Activated naive CD8-positive, alpha-beta T cell treated with anti-CD3 and anti-CD28 coated beads for 36 hours (primary cell): ENCODE measurements at places on chromosomes 3 and 15.

DNA sequence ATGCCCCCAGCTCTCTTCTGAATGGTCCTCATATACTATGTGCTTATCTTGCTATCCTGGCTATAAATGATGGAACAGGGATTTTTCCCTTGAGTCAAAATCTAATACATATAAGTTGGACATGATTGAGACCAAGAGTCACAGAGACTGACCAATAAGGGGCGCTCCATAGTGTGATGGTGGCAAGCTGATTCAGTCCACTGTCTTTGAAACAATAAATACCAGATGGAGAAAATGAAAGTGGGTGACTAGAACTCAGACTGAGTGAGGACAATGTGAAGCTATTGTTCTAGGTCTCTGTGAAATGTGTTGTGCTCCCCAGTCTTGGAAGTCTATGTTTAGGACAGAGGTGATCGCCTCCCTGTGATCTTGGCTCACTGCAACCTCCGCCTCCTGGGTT, 10.6 kb upstream of the FSTL1 start:
- H3K27me3 ChIP-seq, result no peaks in the 10 kb centered on the region
- no peak overlapping the region for H3K4me3 ChIP-seq
- DNase-seq, result no peak
- H3K4me1 ChIP-seq, result peaks cover 5% of the 10 kb centered on the region

DNA sequence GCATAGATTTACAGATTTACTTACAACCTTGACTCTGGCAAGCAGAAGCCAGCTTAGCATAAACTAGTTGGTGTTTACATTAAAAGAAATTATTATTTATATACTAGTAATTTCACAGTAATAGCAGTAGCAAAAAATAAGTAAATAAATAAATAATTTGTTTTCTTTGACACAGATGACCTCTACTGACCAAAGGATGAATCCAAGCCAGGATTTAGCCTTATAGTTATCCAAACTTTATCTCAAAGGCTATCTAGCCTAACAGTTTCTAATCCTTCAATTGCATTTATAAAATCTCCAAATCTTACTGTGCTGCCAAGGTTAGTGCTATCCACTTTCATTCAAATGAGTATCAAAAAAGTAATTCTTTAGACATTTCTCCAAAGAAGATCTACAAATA, 64.3 kb downstream of the FRMD5 start:
- H3K27me3 ChIP-seq, result peaks cover 18% of the 10 kb centered on the region
- H3K27ac ChIP-seq, result no peak overlapping the region
- H3K4me3 ChIP-seq, result no peak overlapping the region
- H3K36me3 ChIP-seq, result no peaks in the 10 kb centered on the region
- DNase-seq, result no peak

GRCh38 chr15:42595626-42596240, 20.3 kb downstream of the STARD9 start:
- no peaks in the 10 kb centered on the region for H3K4me1 ChIP-seq
- H3K27me3 ChIP-seq, result no peaks in the 10 kb centered on the region
- no peak overlapping the region for H3K27ac ChIP-seq
- DNase-seq, result no peak
- no peak overlapping the region for H3K4me3 ChIP-seq

DNA sequence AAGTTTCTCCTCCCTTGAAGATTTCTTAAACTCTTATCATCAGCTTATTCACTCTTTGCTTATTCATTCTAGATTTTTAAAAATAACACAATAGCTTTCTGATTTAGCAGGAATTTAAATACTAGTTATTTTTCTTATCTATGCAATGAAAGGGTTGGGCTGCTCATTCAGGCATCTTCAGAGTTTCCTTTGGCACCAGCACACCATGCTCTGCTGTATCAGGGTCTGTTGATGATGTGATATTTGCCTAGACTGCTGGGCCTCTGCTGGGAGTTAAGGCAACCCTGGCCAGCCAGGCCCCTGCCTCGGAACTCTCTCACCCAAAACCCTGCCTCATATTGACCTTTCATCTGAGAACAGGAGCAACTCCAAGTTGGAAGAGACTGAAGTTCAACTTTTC, 35.0 kb downstream of the DRD3 start:
- no peaks in the 10 kb centered on the region for H3K4me1 ChIP-seq
- no peaks in the 10 kb centered on the region for H3K27me3 ChIP-seq
- no peaks in the 10 kb centered on the region for H3K36me3 ChIP-seq
- H3K27ac ChIP-seq, result no peak overlapping the region
- DNase-seq, result no peak
- no peak overlapping the region for H3K4me3 ChIP-seq

DNA sequence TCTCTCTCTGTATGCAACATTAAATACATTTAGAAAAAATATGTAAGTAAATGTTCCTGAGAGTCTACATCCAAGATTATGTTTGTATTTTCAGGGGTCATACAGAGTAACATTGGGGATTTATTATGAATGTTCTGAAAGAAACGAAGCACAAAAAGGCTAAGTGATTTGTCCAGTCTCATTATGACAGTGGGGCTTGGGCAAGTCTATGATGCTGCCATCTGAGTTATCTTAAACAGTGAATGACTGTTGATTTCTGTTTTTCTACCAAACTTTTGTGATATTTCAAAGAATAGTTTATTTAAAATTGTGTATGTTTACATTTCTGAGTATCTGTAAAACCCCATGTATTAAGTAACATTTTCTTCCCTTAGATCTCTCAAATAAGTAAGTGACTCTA, 481.2 kb upstream of the ZNF717 start:
- H3K4me1 ChIP-seq, result no peaks in the 10 kb centered on the region
- H3K27me3 ChIP-seq, result no peaks in the 10 kb centered on the region
- no peak overlapping the region for H3K4me3 ChIP-seq
- no peak overlapping the region for H3K27ac ChIP-seq
- H3K36me3 ChIP-seq, result no peaks in the 10 kb centered on the region

DNA sequence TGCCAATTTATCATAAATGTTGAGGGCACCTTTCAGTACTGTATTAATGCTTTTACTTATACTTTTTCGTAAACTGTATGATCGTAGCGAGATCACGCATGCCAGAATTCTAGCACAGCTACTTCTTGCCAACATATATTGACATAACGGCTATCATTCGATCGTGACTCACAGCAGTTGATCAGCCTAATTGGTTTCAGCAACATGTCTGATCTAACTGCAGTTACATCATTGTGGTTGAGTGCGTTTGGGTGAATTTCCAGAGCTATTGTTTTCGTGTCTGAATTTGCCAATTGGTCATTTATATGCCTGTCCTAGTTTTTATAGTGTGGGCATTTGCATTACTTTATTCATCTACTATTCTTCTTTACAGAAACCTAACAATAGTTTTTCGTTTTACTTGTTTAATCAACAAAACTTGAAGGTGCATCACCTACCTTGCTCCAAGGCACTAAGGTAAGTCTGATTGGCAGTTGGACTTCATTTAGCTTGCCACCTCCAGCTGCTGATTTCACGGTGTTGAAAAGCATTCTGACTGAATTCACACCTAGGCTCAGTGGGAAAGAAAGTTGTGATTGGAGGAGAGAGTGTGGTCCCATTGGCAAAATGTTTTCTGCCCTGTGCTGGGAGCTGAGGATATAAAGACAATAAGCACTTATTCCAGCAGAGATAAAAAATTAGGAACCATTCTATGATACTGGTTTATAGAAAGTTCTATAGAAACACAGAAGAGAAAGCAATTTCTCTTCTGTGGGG, 120.9 kb upstream of the RGMA start:
- no peak overlapping the region for H3K27ac ChIP-seq
- H3K36me3 ChIP-seq, result no peaks in the 10 kb centered on the region
- no peak for DNase-seq
- peaks cover 5% of the 10 kb centered on the region for H3K27me3 ChIP-seq
- no peaks in the 10 kb centered on the region for H3K4me1 ChIP-seq

DNA sequence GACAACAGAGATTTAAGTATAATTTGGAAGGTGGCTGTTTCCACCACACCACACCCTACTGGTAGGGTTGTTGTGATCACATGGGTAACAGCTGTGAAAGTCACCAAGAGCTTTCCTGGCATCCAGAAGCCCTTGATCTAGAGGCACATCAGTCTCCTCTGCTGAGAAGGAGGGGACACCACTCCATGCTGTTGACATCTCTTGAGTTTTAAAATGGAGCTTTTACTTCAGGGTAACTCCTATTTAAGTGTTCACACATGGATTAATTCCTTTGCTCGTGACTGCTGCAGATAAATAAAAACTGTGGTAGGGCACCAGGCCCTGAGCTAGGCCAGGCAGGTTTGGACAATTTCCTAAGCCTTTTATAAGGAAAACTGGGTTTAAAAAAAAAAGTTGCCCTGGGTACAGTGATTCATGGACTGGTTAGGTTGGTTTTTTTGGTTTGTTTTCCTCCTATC, 7.5 kb downstream of the EXOSC7 start:
- peaks cover 68% of the 10 kb centered on the region for H3K4me1 ChIP-seq
- H3K36me3 ChIP-seq, result peaks cover 32% of the 10 kb centered on the region
- no peaks in the 10 kb centered on the region for H3K27me3 ChIP-seq

- no peak for DNase-seq
- H3K4me3 ChIP-seq, result no peak overlapping the region
- no peak overlapping the region for H3K27ac ChIP-seq
- peaks cover 29% of the 10 kb centered on the region for H3K36me3 ChIP-seq
- H3K4me1 ChIP-seq, result peaks cover 11% of the 10 kb centered on the region
- H3K27me3 ChIP-seq, result no peaks in the 10 kb centered on the region
Observed at GRCh38 chr3:49098429-49098828, 4.6 kb upstream of the QRICH1 start.

DNA sequence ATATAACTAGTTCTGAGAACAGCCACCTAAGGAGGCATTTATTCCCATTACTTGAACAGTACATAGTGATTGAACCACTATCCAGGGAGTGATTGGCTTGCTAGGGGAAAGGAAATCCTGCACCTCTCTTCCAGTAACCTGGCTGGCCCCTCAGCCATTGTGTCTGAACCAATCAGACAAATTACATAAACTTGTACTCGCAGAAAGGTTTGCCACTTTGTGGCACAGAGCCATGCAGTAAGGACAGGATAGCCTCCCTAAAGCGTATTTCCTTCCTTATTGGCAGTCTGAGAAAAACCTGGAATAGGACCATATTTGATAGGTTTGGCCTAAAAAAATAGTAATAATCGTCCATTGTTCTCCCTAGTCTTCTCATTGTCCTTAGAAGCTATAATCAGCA, 19.0 kb downstream of the CMSS1 start:
- peaks cover 3% of the 10 kb centered on the region for H3K36me3 ChIP-seq
- H3K27me3 ChIP-seq, result no peaks in the 10 kb centered on the region
- no peak overlapping the region for H3K4me3 ChIP-seq
- peaks cover 11% of the 10 kb centered on the region for H3K4me1 ChIP-seq

DNA sequence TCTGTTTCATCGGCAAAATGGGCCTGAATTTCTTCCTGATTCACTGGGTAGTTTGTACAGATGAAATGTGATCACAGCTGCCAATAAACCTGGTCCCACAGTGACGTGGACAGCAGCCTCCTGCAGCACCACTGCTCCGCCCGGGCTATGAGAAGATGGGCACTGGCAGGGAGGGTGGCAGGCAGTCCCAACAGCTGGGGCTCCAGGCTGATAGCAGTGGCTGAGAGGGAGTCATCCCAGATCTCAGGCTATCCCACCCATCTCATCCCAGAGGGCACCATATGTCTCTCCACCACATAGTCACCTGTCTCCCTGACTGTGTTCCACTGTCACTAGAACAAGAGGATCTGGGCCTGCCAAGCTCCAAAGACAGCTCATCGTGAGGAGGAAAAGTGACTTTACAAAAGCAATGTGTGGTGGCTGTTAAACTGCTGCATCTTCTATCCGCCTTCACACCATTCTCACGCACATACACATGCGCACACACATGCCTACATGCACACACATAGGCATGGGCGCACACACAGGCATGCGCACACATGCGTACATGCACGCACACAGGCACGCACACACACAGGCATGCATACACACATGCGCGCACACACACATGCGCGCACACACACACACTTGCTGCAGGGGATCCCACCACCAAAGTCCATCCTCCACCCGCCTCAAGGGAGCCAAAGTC, 46.2 kb downstream of the RGMA start:
- DNase-seq, result no peak
- H3K4me1 ChIP-seq, result peaks cover 4% of the 10 kb centered on the region
- no peaks in the 10 kb centered on the region for H3K27me3 ChIP-seq
- no peaks in the 10 kb centered on the region for H3K36me3 ChIP-seq
- H3K4me3 ChIP-seq, result no peak overlapping the region

GRCh38 chr3:149975919-149976318, 5.2 kb upstream of the PFN2 start:
- no peak overlapping the region for H3K27ac ChIP-seq
- peaks cover 47% of the 10 kb centered on the region for H3K27me3 ChIP-seq
- peaks cover 6% of the 10 kb centered on the region for H3K4me1 ChIP-seq
- H3K36me3 ChIP-seq, result no peaks in the 10 kb centered on the region

- no peak overlapping the region for H3K27ac ChIP-seq
- H3K4me1 ChIP-seq, result peaks cover 3% of the 10 kb centered on the region
- peaks cover 4% of the 10 kb centered on the region for H3K36me3 ChIP-seq
- no peak overlapping the region for H3K4me3 ChIP-seq
- DNase-seq, result no peak
- H3K27me3 ChIP-seq, result no peaks in the 10 kb centered on the region
Observed at GRCh38 chr3:172676196-172676922, 34.5 kb downstream of the NCEH1 start.

- no peak within 1 kb of the TSS for H3K27ac ChIP-seq
- no peak within 1 kb of the TSS for H3K4me3 ChIP-seq
- no peaks in the 10 kb centered on the region for H3K36me3 ChIP-seq
- DNase-seq, result no peak
Observed at GRCh38 chr3:187197335-187197649, at the start of gene RTP1. RTP1 (plus strand) TSS chr3:187197486; CDS start chr3:187197516, 30 bp downstream.

- H3K4me1 ChIP-seq, result peaks cover 13% of the 10 kb centered on the region
- DNase-seq, result no peak
- no peak overlapping the region for H3K27ac ChIP-seq
- H3K4me3 ChIP-seq, result no peak overlapping the region
- H3K36me3 ChIP-seq, result no peaks in the 10 kb centered on the region
Observed at GRCh38 chr15:95843241-95843910, 487.1 kb upstream of the NR2F2 start.

DNA sequence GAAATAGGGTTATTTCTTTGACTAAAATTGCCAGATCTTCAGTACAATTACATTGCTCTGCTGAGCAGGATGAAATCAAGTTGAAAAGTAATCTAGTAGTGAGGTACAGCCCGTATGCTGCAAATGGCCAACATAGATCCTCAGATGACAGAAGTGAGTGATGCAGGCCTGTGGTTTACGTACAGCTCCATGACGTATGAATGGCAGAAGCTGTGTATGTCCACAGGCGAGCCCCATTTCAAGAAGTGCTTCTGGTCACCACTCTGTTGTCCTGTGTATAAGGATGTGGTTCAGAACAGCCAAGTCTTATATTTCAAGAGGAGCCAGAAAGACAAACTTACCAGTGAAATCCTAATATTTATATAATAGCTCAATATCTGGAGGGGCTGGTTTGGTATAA, 9.2 kb downstream of the CD86 start:
- no peaks in the 10 kb centered on the region for H3K27me3 ChIP-seq
- no peak overlapping the region for H3K27ac ChIP-seq
